Activated naive CD8-positive, alpha-beta T cell treated with anti-CD3 and anti-CD28 coated beads for 36 hours (primary cell): ENCODE measurements at places on chromosomes 3 and 15. TPM values are rescaled to one million over a fixed set of nuclear protein-coding genes. Genes with fewer than 3 reads are reported as not detected.

Gene SKOR1
- 0.16 TPM for total RNA-seq

Gene REC114
- not detected for total RNA-seq

Gene GAP43
- total RNA-seq = 0.16 TPM

Gene GPR149
- total RNA-seq = not detected

Gene AADAC
- total RNA-seq = not detected

Gene FSIP1
- 0.74 TPM for total RNA-seq

Gene CAMKV
- 1.7 TPM for total RNA-seq

Gene GP9
- total RNA-seq = not detected
